ENCODE measurements at places on chromosomes 6 and 20.

DNA sequence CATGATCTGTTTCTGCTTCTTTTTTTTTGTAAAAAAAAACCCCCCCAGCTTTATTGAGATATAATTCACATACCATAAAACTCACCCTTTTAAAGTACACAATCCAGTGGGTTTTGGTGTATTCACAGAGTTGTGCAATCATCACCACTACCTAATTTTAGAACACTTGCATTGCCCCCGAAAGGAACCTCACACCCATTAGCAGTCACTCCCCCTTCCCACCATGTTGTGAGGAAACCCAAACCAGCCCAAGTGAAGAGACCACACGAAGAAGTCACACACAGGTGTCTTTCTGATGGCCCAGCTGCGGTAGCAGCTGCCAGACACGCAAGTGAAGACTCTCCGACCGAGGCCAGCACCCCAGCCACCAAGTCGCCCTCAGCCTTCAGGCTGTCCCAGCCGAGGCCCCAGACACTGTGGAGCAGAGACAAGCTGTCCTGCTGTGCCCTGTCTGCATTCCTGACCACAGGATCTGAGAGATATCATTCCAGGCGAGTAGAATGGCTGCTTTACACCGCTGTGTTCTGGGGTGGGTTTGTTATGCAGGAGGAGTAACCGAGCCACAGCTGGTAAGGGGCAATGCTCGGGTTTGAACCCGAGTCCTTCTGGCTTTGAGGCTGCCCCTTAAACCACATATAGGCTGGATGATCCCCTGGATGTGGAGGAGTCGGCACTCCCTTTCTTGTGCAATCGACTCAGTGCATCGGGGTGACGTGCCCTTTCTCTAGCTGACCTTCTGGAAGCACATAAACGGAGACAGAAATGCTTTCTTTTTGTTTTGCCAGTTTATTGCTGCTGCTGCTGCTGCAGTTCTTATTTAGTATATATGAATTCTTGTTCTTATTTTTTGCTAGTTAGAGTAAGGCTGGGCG, 59.1 kb upstream of the PTPN1 start:
- peak overlapping the region; percentile 28 for H3K4me3 ChIP-seq
- H3K4me1 ChIP-seq: peaks cover 11% of the 10 kb centered on the region

- no peaks in the 10 kb centered on the region for H3K4me1 ChIP-seq
- no peak overlapping the region for H3K27ac ChIP-seq
- no peaks in the 10 kb centered on the region for H3K36me3 ChIP-seq
- no peak for DNase-seq
Observed at GRCh38 chr6:81854474-81854873, 102.0 kb upstream of the TENT5A start.

GRCh38 chr20:11483697-11484096, 434.0 kb upstream of the BTBD3 start:
- H3K4me1 ChIP-seq: no peaks in the 10 kb centered on the region
- no peaks in the 10 kb centered on the region for H3K36me3 ChIP-seq
- H3K4me3 ChIP-seq: no peak overlapping the region

DNA sequence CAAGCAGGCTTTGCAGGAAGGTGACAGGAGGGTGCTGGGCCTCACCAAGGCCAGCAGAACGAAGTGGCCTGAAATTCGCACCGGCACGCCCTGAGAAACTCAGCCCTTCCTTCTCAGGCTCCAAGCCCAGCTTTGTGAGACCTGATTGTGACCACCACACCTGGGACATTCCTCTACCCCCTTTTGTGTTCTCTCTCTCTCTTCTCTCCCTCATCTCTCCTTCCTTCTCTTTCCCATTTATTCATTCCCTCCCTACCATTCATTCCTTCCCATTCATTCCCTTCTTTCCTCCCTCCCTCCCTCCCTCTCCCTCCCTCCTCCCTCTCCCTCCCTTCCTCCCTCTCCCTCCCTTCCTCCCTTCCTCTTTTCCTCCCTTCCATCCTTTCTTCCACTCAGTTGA, 8.8 kb downstream of the CD93 start:
- no peak for DNase-seq
- H3K4me1 ChIP-seq: no peaks in the 10 kb centered on the region
- H3K36me3 ChIP-seq: no peaks in the 10 kb centered on the region
- H3K27me3 ChIP-seq: peaks cover 14% of the 10 kb centered on the region
- H3K27ac ChIP-seq: no peak overlapping the region
- H3K4me3 ChIP-seq: no peak overlapping the region

GRCh38 chr6:4374216-4374615, 238.8 kb upstream of the ECI2 start:
- H3K27ac ChIP-seq: no peak overlapping the region
- peaks cover 10% of the 10 kb centered on the region for H3K4me1 ChIP-seq
- H3K36me3 ChIP-seq: no peaks in the 10 kb centered on the region
- no peak overlapping the region for H3K4me3 ChIP-seq

DNA sequence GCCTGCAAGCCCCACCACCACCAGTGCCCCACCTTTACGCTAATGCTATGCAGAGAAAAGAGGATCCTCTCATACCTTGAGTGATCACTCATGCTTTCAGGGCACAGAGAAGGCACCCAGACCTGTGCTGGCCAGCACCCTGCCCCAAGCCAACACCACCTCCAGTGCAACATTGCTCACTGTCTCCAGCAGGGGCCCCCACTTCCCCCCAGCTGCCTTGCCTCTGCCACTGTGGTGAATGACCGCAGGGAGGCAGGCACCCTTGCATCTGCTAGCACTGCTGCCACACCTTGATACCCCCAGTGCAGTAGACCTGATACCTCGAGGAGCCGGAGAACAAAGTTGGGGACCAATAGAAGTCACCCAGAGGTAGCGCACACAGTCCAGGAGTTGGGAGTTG, 139.2 kb upstream of the PLN start:
- DNase-seq: no peak
- H3K27me3 ChIP-seq: no peaks in the 10 kb centered on the region
- no peaks in the 10 kb centered on the region for H3K4me1 ChIP-seq
- H3K4me3 ChIP-seq: no peak overlapping the region
- no peaks in the 10 kb centered on the region for H3K36me3 ChIP-seq

DNA sequence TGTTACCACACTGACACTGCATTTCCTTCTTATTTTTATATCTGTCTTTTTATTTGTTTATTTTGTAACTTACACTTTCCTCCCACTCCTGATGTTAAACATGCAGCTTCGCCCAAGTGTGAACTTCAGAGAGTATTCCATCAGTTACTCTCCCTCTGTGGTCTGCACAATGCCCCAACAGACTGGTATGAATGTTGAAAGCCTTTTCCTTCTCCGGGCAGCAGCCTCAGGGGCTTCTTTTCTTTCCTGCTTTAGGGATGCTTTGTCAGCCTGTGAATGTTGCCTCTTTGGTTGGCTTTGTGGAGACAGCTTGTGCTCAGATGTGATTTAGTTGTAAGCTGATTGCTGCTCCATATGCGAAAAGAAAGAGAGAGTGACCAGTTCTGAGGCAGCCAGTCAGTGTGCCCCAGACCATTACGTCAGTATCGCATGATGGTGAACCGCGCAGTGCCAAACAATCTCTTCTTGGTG, 44.0 kb downstream of the SMPDL3A start:
- H3K36me3 ChIP-seq: no peaks in the 10 kb centered on the region
- H3K4me1 ChIP-seq: no peaks in the 10 kb centered on the region
- H3K27ac ChIP-seq: no peak overlapping the region
- DNase-seq: no peak

GRCh38 chr20:49637046-49637637, 69.2 kb upstream of the PTGIS start:
- H3K27me3 ChIP-seq: no peaks in the 10 kb centered on the region
- H3K27ac ChIP-seq: no peak overlapping the region
- H3K4me1 ChIP-seq: peaks cover 2% of the 10 kb centered on the region
- DNase-seq: no peak

DNA sequence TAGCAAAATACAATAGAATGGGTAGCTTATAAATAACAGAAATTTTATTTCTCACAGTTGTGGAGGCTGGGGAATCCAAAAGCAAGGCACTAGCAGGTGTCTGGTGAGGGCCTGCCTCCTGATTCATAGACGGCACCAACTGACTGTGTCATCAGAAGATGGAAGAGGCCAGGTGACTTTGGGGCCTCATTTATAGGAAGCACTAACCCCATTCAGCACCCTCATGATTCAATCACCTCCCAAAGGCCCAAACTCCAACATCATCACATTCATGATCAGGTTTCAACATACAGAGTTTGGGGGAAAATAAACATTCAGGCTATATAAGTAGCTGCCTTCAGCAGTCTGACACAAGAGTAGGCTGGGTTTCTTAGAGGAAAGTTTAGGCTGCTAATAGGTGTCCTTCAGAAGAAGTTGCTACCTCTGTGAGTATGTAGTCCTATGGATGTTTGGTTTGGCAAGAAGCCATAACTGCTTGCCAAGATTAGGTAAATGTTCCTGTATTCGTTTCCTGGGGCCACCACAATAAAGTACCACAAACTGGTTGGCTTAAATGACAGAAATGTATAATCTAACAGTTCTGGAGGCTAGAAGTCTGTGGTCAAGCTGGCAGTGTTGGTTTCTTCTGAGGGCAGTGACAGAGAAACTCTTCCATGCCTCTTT, 48.8 kb downstream of the NT5E start:
- H3K27ac ChIP-seq: no peak overlapping the region
- peak; percentile 19 for DNase-seq
- no peaks in the 10 kb centered on the region for H3K27me3 ChIP-seq
- H3K4me3 ChIP-seq: no peak overlapping the region
- peaks cover 51% of the 10 kb centered on the region for H3K36me3 ChIP-seq

DNA sequence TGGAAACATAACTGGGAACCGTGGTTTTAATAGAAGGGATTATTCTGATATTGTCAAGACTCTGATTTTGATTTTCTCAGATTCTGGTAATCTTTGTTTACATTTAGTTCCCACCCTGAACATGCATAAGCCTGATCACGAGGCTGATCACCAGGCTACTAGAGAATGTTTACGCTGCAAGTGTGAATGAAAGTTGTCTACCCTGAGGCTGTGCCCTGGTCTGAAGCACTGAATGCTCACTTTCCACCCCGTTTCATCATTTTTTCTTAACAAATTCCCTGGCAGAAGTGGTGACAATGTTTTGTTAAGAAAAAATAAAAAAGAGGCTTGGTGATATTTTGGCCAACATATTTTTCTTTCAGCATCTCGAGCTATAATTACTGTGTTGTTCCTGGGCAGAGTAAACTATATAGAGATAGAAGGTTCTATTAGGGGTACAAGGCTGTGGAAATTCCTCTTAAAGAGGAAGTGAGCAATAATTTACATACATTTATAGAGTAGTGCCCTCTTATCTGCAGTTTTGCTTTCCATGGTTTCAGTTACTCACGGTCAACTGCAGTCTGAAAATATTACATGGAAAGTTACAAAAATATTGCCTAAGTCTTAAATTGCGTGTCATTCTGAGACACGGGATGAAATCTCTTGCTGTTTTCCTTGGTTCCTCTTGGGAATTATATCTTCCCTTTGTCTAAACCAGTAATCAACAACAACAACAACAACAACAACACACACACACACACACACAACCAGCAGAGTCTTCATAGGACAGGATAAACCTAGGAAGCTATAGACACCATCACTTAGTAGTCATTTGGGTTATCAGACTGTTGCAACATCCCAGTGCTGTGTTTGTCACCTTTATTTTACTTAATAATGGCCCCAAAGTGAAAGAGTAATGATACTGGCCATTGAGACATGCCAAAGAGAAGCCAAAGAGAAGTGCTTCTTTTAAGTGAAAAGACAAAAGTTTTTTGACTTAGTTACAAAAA, 566.6 kb upstream of the CITED2 start:
- H3K4me1 ChIP-seq: peaks cover 2% of the 10 kb centered on the region
- DNase-seq: peak; percentile 90
- no peak overlapping the region for H3K27ac ChIP-seq
- no peaks in the 10 kb centered on the region for H3K36me3 ChIP-seq
- no peaks in the 10 kb centered on the region for H3K27me3 ChIP-seq
- H3K4me3 ChIP-seq: no peak overlapping the region

DNA sequence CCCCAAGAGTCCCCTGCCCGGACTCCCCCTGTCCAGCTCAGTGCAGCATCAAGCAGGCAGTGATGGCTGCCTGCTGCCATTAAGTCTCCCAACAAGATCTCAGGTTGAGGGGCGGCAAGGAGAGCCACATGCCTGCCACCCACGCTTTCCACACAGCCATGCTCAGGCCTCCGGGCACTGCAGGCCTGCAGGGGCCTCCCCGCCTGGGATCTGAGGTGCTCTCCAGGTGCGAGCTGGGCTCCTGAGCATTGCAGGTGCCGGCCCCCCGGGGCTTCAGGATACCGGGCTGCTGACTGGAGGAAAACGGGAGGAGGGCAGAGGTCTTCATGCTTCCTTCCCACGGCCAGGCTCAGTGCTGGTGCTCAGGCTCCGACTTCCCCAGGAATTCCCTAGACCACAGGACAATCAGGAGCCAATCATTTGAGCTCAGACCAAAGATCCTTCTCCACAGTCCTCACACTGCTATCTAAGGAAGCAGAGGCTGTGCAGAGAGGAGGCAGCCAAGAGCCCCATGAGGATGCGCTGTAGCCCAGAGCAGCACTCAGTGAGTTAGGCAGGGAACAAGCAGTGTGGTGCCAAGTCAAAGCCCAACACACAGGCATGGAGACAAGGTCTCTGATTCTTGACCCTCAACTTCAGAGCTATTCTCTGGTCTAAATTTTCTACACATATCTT, 52.7 kb downstream of the PYGB start:
- H3K36me3 ChIP-seq: peaks cover 71% of the 10 kb centered on the region
- H3K4me3 ChIP-seq: no peak overlapping the region
- H3K4me1 ChIP-seq: peaks cover 53% of the 10 kb centered on the region
- no peaks in the 10 kb centered on the region for H3K27me3 ChIP-seq

- H3K36me3 ChIP-seq: no peaks in the 10 kb centered on the region
- H3K4me3 ChIP-seq: no peak overlapping the region
- no peak overlapping the region for H3K27ac ChIP-seq
- peak; percentile 45 for DNase-seq
- peaks cover 39% of the 10 kb centered on the region for H3K4me1 ChIP-seq
Observed at GRCh38 chr20:63551068-63551467, 2.9 kb upstream of the FNDC11 start.

DNA sequence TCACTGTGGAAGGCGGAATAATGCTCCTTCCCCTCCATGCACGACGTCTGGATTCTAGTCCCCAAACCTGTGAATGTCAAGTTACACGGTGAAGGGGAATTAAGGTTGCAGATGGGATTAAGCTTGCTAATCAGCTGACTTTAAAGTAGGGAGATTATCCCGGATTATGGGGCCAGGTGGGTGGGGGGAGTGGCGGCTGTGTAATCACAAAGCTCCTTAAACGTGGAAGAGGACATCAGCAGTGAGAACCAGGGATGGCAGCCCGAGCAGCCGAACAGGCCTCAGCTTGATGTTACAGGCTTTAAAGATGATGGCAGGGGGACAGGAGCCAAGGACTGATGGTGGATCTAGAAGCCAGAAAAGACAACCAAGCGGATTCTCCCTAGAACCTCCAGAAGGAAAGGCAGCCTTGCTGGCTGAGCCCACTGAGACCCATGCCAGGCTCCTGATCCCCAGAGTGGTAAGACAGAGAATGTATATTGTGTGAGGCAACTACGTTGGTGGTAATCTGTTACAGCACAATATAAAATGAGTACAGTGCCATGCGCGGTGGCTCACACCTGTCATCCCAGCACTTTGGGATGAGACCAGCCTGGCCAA, 117.5 kb downstream of the SCML4 start:
- H3K4me1 ChIP-seq: no peaks in the 10 kb centered on the region
- H3K27me3 ChIP-seq: no peaks in the 10 kb centered on the region
- no peak for DNase-seq
- no peak overlapping the region for H3K4me3 ChIP-seq
- H3K36me3 ChIP-seq: no peaks in the 10 kb centered on the region
- no peak overlapping the region for H3K27ac ChIP-seq

GRCh38 chr6:56366141-56366852, 118.9 kb upstream of the COL21A1 start:
- H3K4me3 ChIP-seq: no peak overlapping the region
- H3K27ac ChIP-seq: no peak overlapping the region
- no peaks in the 10 kb centered on the region for H3K27me3 ChIP-seq
- DNase-seq: no peak
- peaks cover 3% of the 10 kb centered on the region for H3K4me1 ChIP-seq
- no peaks in the 10 kb centered on the region for H3K36me3 ChIP-seq
